T-helper 1 cell (primary cell): ENCODE measurements at places on chromosomes 13 and 19.

DNA sequence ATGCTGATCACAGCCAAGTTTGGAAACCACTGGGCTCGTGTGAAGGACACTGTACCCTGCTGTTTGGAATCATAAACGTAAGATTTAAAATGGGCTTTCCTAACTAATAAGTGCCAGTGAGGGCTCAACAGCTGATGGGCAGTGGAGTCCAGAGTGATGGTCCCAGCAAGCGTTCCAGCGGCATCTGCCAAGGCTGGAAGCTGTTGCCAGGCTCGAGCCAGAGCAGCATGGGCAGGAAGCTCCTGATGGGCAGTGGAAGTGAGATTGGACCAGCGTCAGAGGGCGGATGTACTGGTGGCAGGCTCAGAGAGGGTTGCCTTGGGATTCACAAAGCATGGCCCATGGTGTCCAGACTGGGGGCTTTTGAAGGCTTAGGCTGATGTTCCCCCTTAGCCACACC is 30.2 kb downstream of the COL4A2 start:
- no peak for DNase-seq

- no peak for DNase-seq
Observed at GRCh38 chr13:98239162-98240076, 62.4 kb upstream of the RNF113B start.

DNA sequence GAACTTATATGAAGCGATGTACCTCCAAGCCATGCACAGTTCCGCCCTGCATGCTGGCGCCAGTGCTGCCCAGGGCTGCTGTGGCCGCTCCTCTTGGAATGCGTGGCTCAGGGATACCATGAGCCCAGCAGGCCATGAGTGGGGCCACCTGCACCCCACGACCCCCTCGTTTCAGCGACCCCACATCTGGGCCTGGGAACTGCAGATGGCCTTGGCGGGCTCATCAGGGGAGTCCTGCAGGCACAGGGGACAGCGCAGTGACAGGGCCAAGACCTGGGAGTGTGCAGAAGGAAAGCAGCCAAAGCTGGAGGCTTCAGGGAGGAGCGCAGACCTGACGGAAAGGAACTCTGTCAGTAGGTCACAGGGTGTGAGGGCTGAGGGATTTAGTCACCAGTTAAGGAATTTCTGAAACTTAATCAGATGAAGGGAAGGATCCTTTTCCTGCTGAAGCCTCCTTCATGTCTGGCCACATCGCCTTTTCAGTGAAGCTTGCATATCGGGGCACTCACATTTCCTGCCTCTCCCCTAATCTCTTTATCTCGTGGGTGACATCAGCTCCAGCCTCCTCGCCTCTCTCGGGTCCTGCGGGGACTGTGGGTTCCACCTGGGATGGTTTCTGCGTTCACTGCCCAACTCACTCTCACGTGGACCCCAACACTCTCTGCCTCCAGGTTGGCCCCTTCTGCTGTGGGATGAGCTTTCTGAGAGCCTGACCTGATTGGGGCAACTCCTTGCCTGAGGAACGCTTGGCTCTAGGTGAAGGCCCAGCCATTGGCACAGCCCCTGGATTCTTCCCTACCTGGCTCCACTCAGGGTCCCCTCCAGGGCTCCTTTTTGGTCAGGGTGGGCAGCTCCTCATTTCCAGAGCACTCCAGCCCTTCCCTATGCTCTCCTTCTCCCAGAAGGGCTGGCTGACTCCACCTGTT is 123.5 kb downstream of the CRYL1 start:
- no peak for DNase-seq

- DNase-seq, result no peak
Observed at GRCh38 chr13:39913339-39913738, 257.9 kb downstream of the COG6 start.

DNA sequence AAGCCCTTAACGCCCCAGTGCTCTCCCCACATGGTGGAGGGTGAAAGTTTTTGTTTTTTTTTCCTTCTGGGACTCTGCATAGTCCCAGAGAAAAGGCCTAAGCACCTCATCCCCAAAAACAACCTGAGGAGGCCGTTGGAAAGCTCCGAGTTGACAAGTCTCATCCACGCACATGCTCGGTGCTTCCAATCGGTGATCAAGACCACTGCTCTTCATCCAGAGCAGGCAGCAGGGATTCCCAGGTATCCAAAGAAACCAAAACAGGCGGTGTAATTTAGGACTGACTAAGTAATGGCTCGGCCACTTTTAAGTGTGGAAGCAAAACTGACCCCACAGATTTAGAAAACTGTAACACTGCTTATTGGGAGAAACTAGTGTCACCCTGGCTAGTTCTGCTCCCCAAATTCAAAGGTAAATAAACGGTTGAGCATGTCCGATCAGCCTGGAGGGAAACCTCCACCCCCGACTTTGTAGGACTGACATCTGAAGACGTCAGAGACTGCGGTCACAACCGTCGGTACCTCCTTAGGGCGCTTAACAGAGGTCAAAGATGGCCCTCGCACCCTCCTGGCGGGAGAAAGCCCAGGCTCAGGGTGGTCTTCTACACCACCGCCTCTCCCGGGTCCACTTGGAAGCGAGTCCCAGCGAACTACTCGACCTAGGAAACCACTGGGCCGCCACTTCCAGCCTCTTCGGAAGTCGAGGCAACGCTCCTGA is 997 bp upstream of the ZNF446 start:
- DNase-seq, result no peak

GRCh38 chr19:45815481-45816216 is 541 bp upstream of the RSPH6A start:
- no peak for DNase-seq
